ENCODE measurements at places on chromosomes 11 and 22.

- DNase-seq, result no peak
Measured at GRCh38 chr11:82857145-82857544, 43.1 kb downstream of the PRCP start.

DNA sequence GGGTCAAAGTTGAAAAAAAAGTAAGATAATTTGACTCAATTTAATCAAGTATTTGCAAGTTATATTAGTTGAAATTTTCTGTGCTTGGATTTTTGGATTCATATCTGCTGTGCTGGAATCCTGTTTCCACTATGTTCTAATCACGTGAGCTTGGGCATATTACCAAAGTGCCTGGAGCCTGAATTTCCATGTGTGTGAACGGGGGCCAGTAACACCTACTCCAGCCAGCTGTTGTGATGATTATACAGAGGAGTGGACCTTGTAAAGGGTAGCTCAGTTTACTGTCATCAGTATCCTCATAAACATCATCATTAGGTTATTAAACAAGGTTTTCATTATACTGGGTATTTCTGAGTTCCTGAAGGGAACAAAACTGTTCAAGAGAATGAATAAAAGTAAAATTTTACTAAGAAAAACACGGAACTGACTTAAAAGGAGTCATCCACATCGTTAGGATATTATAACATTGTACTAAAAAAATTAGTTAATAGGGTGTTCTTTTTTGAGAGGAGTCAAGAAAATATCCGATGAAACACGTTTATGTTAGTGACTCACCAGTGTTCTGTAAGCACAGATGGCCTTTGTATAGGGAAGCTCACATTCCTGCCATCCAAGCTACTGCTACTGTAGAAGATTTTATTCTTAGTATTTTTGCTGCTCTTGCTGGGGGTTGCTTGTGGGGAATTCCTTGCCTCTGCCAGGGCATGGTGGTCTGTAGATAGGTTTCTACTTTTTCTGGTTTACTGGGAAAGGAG lies 144.1 kb downstream of the ARHGAP42 start:
- peak; percentile 82 for DNase-seq

DNA sequence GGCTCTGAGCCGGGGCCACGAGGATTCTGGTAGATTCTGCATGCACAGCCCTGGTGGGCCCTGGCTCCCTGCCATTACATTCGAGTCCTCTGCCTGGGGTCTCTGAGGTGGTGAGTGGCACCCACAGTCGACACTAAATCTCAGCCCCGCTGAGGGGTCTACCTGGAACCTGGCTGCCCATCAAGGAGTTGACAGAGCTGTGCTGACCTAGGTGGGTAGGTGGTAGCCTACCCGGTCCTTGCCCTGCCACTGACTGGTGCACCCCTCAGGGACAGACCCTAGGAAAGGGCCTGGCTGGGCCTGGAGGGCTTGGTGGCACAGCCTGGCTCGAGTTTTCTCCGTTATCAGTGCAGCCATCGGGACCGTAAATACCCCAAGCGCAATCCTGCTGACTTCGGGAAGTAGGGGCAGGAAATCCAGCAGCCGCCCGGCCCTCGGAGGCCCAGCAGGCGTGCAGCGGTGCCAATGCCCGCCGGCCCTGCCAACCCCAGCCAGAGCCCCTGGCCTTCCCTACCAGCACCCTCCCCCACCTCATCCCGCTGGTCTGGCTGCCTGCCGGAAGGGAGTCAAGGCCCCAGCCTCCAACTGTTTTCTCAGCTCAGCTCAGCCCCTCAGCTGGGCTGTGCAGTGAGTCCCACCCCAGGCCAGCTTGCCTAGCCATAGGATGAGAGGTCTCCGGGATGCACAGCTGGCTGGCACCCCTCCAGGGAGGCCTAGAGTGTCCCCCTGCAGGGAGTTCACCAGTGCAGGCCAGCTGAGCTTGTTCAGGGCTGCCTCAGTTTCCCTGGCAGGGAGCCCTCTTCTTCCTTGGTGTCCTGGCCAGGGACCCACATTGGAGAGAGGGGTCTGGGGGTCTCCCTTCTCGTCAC lies 80.4 kb upstream of the KCNQ1OT1 start:
- no peak for DNase-seq

- DNase-seq, result peak; percentile 91
Measured at GRCh38 chr11:58573451-58574104, 2.1 kb downstream of the LPXN start.

DNA sequence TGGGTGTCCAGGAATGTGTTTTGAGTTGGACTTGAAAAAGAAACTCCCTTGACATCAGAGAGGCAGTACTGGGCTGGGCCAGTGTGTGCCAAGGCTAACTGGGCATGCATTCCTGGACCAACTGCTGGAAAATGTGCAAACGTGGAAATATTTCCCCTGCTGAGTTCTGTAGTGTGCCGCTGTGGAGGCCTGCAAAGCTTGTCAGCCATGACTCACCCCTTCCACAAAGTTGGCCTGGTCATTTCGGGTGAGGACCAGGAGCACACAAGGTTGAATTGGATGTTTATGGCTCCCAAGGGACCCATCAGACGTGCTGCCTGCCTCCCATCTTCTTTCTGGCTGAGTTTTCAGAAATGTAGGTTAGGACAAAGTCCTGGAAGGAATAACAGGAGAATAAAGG lies 513.1 kb downstream of the MIAT start:
- DNase-seq, result peak; percentile 71

DNA sequence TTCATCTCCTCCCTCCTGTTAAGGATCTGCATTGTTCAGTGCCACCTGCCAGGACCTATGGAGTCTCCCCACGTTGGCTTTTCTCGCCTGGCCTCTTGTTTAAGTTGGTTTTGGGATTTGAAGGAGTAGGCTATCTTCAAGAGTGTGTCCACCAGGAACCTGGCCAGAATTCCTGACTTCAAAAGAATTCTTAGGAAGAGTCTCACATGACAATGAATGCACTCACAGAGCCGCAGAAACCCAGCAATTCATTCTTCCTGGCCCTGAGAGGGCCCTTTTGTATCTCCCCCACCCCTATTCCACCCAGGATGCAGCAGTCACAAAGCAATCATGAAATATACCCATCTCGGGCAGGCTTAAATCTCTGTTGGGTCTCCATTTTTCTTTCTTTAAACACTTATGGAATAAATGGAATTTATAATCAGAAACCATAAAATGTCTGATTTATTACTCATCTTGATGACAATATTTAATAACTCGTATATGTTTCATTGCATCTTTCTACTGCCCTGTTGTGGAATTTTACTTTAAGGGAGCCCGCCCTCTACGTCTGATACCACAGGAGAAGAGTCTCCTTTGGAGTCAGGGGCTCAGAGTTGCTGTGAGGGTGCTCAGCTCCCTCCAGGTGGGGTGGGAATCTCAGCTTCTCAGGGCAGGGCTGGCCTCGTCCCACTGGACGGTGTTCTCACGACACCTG lies 507.0 kb downstream of the NTM start:
- no peak for DNase-seq

GRCh38 chr22:50247748-50248147 lies 2.9 kb upstream of the TUBGCP6 start:
- peak; percentile 80 for DNase-seq

GRCh38 chr11:18934195-18934814 lies 4.9 kb downstream of the MRGPRX1 start:
- no peak for DNase-seq

DNA sequence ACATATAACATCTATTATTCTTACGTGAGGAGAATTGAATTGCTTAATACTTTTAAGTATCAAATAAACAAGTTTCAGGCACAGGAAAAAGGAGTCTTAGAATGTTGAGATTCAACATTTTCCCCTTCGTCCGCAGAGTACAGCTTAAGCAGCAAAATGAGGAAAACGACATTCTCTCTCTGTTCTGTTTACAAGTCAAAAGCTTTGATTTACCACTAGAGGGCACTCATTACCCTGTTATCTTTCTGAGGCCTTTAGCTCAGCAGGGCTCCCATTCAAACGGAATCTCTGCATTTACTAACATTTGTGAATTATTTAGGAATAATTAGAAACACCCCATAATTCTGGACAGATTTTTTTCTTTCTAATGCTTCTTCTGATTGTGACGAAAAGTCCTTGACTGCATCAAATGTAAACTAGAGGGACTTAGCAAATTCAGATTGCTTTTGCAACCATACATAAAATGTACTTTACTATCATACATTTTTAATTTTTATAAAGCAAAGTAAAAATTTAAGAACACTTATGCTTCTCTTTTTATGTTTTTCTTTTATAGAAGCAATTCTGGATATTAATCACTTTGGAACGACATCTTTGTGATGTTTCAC lies 75.0 kb downstream of the JRKL start:
- DNase-seq, result peak; percentile 79

- peak; percentile 25 for DNase-seq
Measured at GRCh38 chr11:28799316-28799715, 691.1 kb downstream of the METTL15 start.

- no peak for DNase-seq
Measured at GRCh38 chr11:117827521-117828511, 3.3 kb upstream of the FXYD2 start.

DNA sequence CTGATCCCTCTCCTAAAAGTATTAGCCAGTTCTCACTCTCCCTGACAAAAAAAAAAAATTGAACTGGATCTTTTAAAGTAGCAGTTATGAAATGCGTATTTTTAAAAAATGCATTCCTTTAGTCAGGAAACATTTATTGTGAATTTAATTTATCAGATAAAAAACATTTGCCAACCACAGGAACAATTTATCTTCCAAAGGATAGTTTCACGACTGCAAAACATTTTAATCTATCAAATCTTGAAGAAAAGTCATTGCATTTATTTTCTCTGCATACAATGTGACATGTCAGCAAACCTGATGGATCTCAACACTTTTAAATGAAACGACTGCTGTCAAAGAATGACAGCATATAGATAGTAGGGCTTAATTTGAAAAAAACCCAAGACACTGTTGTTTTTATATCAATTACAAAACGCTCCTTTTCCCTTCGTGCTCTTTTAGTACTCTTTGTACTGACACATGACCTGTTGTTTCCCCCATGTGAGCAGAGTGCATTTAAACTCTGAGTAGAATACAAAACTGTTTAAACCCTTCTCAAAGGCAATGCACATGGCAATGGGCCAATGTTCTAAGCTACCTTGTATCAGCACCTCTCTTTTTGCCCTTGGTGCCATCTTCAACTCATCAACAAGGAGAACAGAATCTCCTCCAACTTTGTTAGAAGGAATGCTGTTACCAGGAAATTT lies 107.0 kb downstream of the ATG16L2 start:
- DNase-seq, result no peak

GRCh38 chr11:109015283-109015682 lies 350.4 kb downstream of the DDX10 start:
- peak; percentile 89 for DNase-seq

DNA sequence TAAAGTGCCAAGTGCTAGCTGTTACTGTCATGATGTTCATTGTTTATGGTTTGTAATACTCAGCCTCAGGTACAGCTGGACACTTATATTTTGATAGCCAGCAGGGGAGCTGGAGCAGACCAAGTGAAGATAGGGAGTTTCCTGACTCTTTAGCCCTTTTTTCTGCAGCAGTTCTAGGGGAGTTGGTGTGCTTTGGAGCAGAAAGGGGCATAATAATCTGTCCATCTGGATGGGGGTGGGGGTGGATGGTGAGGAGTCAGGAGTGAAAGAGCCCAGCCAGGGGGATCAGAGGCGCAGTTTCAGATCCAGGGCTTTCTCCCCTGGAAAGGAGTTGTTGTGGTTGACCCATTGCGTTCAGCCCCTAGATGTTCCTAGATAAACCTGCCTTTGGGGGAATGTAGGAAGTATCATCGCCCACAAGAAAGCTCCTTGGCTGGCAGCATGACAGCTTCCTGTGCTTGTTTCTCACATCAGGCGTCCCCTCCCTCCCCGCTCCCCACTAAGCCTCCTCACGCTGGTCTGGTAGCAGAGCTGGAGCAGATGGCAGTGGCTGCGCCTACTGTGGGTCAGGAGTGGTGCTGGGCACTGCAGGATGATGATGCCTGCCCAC lies 41.9 kb downstream of the MED15 start:
- DNase-seq, result peak; percentile 61

- no peak for DNase-seq
Measured at GRCh38 chr11:3196161-3197043, 22.2 kb downstream of the MRGPRG start.

DNA sequence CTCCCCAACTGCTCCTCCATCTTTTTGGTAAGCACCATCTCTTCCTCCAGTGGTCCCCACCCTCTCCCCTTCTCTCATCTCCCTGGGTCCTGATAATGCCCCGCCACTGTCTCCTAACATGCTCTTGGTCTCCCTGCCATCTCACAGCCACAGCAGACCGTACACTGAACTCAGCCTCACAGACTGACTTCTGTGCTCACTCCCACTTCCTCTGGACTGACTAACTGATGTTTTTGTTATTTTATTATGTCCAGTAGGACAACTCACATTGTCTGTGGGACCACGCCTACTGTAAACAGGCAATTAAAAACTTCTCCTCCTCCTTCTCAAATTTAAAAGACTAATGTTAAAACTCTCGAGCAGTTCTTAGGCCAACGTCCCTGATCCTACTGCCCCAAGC lies 2.6 kb upstream of the GNAZ start:
- no peak for DNase-seq

DNA sequence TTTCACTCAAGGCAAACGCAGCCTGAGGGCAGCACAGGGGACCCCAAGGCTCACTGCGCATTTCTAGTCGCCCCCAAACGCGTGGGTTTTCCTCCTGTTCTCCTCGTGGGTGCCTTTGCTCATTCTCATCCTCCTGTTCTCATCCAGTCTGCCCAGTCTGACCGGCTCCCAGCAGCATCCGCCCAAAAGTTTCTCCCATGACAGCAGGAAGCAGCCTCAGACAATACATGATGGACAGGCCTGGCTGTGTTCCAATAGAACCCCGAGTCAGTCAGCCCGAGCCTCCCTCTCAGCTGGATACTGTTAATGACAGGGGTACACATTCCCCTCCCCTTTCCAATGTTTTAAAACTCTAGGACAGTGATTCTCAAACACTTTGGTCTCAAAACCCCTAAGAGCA lies 22.5 kb upstream of the KRTAP5-7 start:
- no peak for DNase-seq

GRCh38 chr22:46598737-46599424 lies 21.3 kb upstream of the GRAMD4 start:
- DNase-seq, result peak; percentile 25

GRCh38 chr11:79237091-79237490 lies 203.7 kb downstream of the TENM4 start:
- DNase-seq, result no peak

- peak; percentile 93 for DNase-seq
Measured at GRCh38 chr11:2898366-2899079, 12.9 kb upstream of the CDKN1C start.

DNA sequence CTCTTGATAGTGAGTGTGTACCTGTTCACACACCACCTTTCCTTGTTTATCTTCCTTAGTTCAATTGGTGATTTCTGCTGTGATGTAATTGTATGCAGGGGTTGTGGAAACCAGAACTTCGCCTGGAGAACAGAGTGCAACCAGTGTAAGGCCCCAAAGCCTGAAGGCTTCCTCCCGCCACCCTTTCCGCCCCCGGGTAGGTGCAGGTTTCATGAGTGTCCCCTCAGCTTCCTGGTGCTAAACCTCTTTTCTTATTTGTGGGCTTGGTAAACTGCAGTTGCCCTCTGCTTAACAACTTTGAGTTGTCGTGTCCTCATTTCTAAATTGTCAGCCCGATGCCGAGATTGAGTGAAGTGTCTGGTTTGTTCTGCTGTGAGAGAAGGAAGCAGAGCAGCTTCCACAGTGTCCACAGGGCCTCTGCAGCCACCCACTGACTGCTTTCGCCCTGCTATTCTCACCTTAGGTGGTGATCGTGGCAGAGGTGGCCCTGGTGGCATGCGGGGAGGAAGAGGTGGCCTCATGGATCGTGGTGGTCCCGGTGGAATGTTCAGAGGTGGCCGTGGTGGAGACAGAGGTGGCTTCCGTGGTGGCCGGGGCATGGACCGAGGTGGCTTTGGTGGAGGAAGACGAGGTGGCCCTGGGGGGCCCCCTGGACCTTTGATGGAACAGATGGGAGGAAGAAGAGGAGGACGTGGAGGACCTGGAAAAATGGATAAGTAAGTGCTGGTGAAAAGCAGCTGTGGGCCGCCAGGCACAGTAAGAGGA lies 7.1 kb upstream of the GAS2L1 start:
- DNase-seq, result no peak
